Panc1 (cell line): ENCODE measurements at places on chromosomes 4 and X.

GRCh38 chr4:24190761-24191695, 301.2 kb upstream of the PPARGC1A start:
- DNase-seq, result no peak

GRCh38 chr4:70191647-70192046, 3.9 kb upstream of the ODAM start:
- DNase-seq, result no peak

- DNase-seq, result no peak
These were observed 165.2 kb downstream of the CORIN start for GRCh38 chr4:47672696-47673095.

DNA sequence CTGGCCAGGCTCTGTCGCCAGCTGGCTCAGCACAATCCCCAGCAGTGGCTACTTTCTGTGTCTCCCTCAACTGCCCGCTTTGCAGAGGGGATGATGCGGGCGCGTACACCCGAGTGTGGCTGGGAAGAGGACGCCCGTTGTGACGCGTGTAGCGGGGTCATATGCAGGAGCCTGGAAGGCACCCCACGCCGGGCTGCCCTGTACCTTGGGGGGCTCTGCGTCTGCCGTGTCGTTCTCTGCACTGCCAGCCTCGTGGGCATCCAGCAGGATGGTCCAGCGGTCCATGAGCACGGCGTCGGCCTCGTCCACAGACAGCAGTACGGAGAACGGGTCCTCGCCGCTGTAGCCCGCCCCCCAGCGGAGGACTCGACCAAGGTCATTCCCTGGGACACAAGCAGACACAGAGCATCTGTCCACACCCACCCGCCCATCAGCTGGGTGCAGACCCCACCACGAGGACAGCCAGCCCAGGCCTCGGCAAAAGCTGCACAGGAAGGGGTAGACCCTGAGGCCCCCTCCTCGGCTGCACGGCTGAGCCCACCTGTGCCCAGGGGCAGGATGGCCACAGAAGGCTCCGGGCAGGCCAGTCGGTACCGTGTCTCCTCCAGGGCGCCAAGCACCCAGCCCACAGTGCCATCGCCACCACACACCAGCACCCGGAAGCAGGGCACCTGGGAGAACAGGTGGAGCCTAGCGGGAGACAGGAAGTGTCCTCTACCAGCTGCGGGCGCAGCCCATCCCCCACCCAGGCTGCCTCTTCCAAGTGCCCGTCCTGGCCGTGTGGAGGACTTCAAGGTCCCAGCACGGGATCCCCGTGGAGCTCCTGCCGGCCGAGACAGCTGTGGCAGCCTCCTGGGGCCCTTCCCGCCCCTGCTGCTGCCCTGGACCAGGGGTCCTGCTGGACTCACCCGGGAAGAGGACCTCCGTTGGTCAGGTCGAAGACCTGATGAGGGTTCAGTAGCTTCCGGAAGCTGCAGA, 10.8 kb downstream of the DGKQ start:
- no peak for DNase-seq

- DNase-seq, result no peak
These were observed 199.8 kb upstream of the WDFY3 start for GRCh38 chr4:85166318-85166717.

- DNase-seq, result no peak
These were observed 10.1 kb downstream of the SHOX start for GRCh38 chrX:640641-641040.

DNA sequence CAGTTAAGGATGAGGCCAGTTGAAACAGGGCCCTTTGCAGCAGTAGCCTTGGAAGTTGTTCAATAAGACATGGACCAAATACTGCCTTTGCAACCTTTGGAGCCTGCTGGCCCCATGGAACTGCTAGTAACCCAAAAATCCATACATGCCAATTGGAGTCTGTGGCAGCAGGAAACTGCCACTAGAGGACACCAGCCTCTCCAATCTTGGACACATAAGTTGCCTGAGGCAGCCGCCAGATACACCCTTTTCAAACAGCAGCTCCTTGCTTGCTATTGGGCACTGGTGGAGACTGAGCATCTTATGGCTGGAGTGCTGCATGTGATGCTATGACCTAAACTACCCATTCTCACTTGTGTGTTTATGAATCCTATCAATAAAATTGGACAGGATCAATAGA, 14.8 kb upstream of the LAP3 start:
- DNase-seq, result no peak

DNA sequence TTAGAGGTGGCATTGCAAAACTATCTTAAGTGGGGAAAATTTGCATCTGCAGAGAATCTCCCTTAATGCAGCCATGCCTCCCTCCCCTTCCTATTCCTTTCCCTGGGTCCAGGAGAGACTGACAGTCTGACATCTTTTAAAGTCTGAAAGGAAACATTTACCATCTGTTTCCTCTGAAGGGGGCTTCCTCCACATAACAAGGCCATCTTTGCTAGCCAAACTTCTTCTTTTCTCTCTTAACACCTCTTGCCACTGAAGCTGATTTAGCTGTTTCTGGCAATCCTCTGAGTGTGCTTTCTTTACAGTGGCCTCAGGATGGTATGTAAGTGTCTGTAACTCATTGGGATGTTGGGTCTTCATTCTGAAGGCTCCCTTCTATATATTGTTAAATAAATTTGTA, 34.6 kb upstream of the AADAT start:
- DNase-seq, result no peak

- DNase-seq, result no peak
These were observed 741 bp downstream of the SPATA18 start for GRCh38 chr4:52051615-52052474.

- no peak for DNase-seq
These were observed at the start of gene FHIP1A for GRCh38 chr4:151408630-151409469. TSS of gene FHIP1A (plus strand) at chr4:151409176. CDS start at chr4:151566260, 157,084 bp downstream.

DNA sequence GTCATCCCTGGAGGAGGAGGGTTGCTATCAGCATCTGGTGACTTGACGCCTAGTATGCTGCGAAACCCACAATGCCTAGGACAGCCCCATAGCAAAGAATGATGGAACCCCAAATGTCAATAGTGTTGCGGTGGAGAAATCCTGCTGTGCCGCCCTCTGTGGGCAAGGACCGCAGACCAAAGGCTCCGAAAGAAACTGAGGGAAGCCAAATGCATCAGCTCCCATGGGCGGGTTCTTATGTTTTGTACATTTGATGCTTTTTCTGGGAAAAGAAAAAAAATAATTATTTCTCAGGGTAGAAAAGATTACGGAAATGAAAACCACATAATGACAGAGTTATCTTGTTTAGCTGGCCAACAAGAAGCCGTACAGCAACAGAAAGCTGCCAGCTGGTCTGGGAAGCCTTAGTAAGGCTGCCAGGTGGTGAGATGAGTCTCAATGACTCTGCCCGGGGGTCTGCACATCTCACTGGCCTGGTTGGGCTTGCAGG, 95.0 kb upstream of the TBL1X start:
- DNase-seq, result no peak

DNA sequence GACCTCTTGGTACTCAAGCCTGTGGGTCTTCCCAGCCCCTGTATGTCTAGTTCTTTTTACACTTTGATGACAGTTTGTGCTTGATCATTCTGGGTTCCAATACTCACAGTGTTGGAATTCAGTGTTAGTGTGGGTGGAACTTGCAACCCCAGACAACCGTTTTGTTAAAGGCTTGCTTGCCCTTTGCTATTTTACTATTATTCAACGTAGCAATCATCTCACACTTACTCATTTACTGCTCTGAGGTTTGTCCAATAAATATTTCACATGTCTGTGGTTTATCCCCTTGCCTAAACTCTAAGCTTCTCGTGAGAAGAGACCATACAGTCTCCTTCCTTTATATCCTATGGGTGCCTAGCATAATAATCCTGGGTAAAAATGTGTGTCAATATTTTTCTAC, 15.3 kb downstream of the CCNG2 start:
- DNase-seq, result no peak

- no peak for DNase-seq
These were observed 31.6 kb upstream of the ANXA3 start for GRCh38 chr4:78519962-78520361.

GRCh38 chr4:109434007-109434971, 674 bp downstream of the SEC24B start:
- no peak for DNase-seq

- DNase-seq, result no peak
These were observed 120.5 kb upstream of the EGFL6 start for GRCh38 chrX:13448941-13449340.

GRCh38 chr4:96599752-96600151, 759.9 kb downstream of the PDHA2 start:
- DNase-seq, result no peak

- DNase-seq, result no peak
These were observed 473.9 kb upstream of the FTHL17 start for GRCh38 chrX:31545726-31546125.

- DNase-seq, result no peak
These were observed 905.3 kb upstream of the INTU start for GRCh38 chr4:126727461-126727860.

GRCh38 chr4:103425406-103425805, 227.3 kb upstream of the CENPE start:
- no peak for DNase-seq

- no peak for DNase-seq
These were observed 26.8 kb downstream of the PRPS1 start for GRCh38 chrX:107654872-107655761.

GRCh38 chr4:136009258-136009832, 1522.9 kb downstream of the PCDH18 start:
- DNase-seq, result no peak

GRCh38 chr4:35684755-35685154, 559.6 kb downstream of the ARAP2 start:
- no peak for DNase-seq

DNA sequence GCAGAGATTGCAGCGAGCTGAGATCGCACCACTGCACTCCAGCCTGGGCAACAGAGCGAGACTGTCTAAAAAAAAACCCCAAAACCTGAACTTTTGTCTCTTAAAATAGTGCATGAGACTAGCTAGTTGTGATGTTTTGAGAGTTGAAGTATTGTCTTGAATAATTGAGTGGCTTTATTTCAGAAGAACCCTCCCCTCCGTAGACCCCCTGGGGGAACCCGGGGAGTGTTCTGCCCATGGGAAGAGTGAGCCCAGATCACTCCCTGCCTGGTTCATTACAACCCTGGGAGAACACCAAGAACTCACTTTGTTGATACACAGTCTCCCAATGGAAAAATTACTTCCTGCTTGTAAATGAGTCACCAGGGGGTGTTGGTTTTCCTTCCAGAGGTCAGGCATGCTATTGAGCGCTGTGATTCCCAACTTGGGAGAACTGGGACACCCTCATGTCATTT, 65.3 kb upstream of the SHISA3 start:
- no peak for DNase-seq

- no peak for DNase-seq
These were observed 15.6 kb downstream of the ALPK1 start for GRCh38 chr4:112312610-112313239.

GRCh38 chr4:103026868-103027267, 7.4 kb upstream of the SLC9B1 start:
- DNase-seq, result no peak

DNA sequence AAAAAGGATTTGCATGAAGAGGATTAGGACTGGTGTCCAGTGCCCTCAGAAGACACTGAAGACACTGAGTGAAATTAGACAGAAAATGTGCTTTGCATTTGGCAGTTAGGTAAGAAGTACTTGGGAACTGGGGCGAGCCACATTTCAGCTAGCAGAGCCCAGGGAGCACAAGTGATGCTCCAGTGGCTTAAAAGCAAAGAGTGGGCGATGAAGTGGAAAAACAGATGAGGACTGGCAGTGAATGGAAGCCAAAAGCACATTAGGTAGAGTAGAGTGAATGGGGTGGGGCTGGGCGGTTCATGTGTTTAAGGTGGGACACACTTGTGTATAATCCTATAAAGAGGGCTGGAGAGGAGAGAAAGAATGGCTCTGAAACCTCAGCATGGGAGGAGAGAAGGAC, 18.4 kb downstream of the DCLK2 start:
- DNase-seq, result no peak

- no peak for DNase-seq
These were observed 915 bp downstream of the CPZ start for GRCh38 chr4:8593264-8594096.

- DNase-seq, result no peak
These were observed 29.7 kb upstream of the SLC25A4 start for GRCh38 chr4:185113340-185113739.

DNA sequence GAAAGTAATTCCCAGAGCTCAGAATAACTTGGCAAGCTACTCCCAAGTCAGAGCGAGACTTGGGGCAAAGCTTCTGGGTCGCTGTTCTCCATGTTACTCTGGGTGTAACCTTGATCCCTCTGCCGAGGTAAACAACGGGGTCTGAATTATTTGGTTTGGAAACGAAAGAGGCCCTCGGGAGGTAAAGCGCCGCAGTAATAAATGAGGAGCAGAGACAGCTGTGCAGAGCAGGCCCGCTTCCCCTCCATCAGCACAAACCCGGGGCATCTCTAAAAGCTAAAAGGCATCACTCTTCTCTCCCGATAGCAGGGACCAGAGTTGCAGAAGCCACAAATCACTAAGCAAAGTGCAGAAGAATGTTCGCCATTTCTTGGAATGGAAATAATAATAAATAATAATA, 561.5 kb downstream of the BCOR start:
- no peak for DNase-seq

DNA sequence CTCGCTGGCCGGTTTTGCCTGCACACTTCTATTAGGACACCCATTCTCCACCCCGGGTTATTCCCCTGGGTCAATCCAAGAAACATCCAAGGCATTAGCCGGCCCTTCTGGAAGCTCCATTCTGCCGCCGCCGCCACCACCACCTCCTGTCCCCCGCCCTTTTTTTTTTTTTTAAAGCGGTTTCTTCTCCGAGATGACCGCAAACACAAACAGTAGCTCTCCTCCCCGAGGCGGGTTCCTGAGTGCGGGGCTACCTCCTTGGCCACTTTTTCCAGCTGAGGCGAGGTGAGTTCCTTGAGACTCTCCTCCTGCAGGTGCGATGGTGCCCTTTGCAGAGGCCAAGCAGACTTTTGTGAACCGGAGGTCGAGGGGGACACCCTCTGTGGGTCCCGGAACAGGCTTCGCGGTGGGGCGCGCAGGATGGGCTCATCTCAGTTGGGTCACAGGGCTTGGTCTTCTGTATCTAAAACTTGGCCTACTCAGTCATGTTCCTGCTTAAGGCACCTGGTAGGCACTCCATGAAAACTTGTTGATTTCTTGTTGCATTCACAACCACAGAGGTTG, 930 bp downstream of the NWD2 start:
- DNase-seq, result no peak

DNA sequence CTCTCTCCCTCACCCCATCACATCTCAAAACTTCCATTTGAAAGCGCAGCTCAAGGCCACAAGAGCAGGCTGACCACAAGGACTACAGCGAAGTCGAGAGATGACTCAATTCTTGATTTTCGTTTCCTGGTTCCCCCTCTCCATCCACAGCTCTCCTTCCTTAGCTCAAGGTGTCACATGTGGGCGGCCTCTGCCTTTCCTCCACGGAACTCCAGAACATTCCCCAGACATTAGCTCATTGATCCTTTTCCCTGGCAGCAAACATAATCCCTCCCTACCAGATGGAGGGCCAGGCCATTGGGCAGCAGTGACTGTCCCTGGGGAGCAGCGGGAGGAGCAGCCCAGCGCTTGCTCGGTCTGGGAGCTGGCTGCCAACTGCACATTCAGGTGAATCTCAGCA, 56.3 kb downstream of the CCDC149 start:
- no peak for DNase-seq

GRCh38 chr4:19774690-19775256, 476.9 kb upstream of the SLIT2 start:
- no peak for DNase-seq
